ENCODE measurements at places on chromosomes 2 and 18.
A peak's percentile ranks its signal among the peaks of the same experiment; 100 is the strongest.

- DNase-seq = no peak
Observed at GRCh38 chr2:19425419-19425818, 67.0 kb upstream of the OSR1 start.

DNA sequence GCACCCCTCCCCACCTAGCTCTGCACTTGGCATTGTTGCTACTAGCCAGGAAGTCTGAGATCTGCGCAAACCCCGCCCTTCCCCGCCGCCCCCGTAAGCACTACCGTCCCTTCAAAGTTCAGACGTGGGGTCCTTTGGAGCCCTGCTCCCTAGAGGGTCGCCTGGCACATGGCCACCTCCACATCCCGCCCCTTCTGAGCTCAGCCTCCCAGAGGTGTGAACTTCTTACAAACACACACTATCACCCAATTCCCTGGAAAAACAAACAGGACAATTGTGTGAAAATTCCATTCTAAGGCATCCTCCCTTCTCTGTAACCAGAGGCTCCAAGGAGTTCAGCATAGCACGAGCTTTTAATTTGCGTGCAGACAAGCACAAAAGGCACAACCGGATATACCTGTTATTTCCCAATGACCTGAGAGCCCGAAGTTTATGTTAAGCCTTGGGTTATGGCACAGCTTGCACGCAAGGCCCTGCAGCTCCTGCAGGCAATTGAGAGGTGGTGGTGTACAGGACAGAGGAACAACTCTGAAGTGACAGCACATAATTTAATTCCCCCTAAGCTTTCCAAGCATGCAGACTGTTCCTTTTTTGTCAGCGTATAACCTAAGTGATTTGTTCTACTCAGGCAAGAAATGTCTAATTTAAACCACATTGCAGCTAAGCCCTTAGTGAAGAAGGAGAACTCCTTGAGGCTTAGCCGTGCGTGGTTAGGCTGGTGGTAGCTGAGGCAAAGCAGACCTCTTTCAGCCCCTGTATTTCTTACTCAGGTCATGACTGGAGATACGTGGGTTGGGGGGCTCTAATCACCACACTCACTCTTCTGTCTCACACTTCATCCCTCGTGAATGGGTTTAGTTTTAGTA is 20.3 kb upstream of the CYP1B1 start:
- DNase-seq = peak; percentile 71

- DNase-seq = peak; percentile 92
Observed at GRCh38 chr18:58788971-58789875, 75.5 kb upstream of the ZNF532 start.

- no peak for DNase-seq
Observed at GRCh38 chr2:166802475-166802874, 85.8 kb upstream of the XIRP2 start.

DNA sequence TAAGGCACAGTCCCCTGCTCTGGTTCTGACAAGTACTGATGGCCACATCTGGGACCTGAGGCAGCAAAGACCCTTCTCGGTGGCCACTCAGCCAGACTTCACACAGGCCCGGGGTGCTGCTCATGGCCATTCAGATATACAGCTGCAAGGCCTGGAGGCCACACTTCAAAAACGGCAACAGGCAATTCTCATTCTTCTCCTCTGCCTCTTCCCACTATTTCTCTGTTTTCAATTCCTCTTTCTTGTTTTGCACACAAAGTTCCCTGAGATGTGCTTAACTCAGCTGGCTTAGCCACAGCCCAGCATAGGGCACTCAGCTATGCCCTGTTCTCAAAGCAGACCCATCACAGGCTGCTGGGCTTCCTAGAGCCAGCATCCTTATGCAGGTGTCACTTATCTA is 29.9 kb downstream of the PTPN18 start:
- DNase-seq = no peak

DNA sequence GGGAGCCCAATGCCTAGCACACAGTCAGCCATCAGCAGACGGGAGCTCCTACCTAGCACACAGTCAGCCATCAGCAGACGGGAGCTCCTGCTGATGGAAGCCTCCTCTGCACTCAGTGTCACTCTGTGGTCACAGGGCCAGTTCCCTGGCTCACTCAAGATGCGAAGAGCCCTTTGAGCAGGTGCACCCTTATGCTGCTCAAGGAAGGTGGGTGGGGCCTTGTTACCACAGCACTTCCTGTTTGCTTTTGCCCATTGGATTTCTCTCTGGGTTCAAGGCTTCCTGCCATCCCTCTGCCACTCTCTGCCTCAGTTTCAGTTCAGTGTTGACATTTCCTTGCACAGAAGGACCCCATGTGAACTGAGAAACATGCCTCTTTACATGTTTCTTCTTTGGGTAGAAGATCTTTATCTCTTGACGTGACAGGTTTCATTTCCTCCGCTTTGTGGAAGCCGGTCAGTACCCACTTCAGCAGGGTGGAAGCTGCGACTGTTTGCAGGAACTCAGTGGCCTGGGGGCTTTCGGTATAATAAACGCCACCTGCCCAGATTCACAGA is 11.6 kb downstream of the TRIB2 start:
- DNase-seq = no peak

DNA sequence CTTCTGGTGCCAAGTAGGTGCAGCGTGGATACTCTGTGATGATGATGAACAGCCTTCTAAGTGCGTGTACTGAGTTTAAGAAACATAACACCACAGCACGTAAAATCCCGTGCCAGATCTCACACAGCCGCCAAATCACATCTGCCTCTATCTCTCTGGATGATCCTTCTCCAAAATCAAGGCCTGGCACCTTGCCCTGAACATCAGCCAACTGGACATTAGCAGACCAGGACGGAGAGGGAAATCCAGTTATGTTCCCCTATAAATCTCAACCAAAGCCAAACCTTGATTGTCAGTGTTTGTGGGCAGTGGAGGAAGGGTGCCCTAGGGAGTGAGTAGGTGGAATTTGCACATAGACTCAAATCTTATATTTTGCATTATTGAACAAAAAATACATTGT is 164.3 kb downstream of the MIB1 start:
- peak; percentile 74 for DNase-seq

DNA sequence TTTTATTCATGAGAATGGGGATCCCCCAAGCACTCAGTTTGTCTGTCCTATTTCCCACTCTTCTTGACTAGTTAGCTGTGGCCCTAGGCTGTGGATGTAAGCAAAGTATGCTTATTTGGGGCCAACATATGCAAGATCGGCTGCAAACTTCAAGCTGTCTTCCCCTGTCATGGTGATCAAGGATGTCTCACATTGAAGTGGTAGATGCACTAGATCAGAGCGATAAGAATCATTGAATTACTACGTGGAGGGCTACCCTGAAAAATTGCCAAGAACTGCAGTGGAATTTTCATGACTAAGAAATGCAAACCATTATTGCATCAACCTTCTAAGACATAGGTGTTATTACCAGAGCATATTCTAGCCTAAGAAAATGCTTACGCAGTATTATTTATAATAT is 527.4 kb downstream of the RNF144A start:
- no peak for DNase-seq

DNA sequence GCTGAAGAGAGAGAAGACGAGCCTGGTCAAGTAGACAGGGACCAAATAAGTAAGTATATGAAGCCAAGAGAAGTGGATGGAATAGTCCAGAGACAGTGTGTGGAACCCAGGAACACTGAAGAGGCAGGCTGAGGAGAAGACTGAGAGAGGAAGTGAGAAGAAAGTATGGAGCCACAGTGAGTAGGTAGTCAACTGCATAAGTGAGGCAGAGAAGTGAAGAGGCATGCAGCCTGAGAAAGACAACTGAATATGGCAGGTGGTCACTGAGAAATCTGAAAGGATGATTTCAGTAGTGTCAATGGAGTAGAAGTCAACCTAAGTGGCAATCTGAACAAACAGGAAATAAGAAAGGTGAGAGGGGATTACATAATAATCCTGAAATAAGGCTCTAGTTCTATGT is 55.4 kb downstream of the CWC22 start:
- DNase-seq = no peak

GRCh38 chr2:108854484-108854883 is 67.9 kb downstream of the CCDC138 start:
- no peak for DNase-seq

GRCh38 chr2:132542953-132543569 is 126.5 kb downstream of the GPR39 start:
- no peak for DNase-seq

GRCh38 chr2:36615222-36615621 is 17.3 kb upstream of the FEZ2 start:
- DNase-seq = no peak

- no peak for DNase-seq
Observed at GRCh38 chr2:27147935-27148334, 869 bp upstream of the TCF23 start.

DNA sequence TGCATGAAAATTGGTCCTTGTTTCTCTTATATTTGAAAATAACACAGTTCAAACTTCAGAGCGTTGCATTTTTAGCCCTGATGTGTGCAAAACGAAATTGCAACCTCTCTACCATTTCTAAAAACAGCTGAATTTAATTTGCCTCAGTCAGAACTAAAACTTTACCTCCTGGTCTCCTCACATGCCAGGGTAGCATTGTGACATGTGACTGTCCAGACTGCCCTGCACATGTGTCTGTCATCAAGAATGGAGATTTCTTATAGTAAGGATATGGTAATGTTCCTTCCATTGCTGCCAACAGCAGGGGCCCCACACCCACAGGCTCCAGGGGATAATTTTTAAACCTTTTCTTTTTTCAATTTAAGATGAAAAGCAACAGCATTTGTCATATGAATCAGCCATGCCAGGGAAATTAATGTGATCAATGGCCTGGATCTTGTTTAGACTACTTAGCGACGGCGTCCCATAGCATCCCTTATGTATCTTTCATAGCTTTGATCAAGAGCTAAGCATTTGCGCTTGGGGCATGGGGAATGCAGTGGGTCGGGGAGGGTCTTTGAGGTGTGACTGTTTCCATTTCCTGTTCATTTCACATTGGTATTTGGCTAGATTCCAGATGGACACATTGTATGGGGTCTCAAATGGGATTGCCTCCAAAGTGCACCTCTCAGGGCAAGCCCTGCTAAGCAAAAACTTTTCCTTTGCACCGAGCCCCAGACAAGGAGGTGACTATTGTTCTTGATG is 92.4 kb upstream of the RASGRP3 start:
- DNase-seq = no peak

- no peak for DNase-seq
Observed at GRCh38 chr2:88197732-88198131, 27.6 kb downstream of the THNSL2 start.

GRCh38 chr18:25459814-25460213 is 107.8 kb upstream of the ZNF521 start:
- DNase-seq = no peak

- no peak for DNase-seq
Observed at GRCh38 chr18:7980136-7980535, 413.0 kb downstream of the PTPRM start.

Measured in LNCaP clone FGC (cell line).